ENCODE measurements at places on chromosomes 3 and 15.
A peak's percentile ranks its signal among the peaks of the same experiment; 100 is the strongest.

GRCh38 chr3:139088462-139089324 is 44.0 kb upstream of the PRR23C start:
- DNase-seq = no peak

GRCh38 chr15:94584833-94585244 is 353.5 kb downstream of the MCTP2 start:
- peak; percentile 12 for DNase-seq

- no peak for DNase-seq
Measured at GRCh38 chr3:198061119-198062067, 101.4 kb downstream of the LMLN start.

- no peak for DNase-seq
Measured at GRCh38 chr3:155185631-155186071, 105.5 kb downstream of the MME start.

GRCh38 chr3:182325213-182325950 is 467.9 kb upstream of the ATP11B start:
- no peak for DNase-seq

DNA sequence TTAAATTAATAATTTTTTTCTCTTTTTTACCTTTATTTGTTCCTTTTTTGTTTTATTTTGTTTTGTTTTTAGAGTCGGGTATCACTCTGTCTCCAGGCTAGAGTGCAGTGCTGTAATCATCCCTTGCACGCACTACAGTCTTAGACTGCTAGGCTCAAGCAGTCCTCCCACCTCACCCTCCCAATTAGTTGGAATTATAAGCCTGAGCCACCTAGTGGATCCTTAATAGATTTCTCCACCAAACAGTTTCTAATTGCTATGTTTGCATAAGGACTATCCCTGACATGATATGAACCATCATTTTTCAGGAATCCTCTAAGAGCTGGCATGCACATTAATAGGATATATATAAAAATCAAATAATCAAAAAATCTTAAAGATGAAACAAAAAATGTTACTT is 993.2 kb downstream of the OTOL1 start:
- no peak for DNase-seq

DNA sequence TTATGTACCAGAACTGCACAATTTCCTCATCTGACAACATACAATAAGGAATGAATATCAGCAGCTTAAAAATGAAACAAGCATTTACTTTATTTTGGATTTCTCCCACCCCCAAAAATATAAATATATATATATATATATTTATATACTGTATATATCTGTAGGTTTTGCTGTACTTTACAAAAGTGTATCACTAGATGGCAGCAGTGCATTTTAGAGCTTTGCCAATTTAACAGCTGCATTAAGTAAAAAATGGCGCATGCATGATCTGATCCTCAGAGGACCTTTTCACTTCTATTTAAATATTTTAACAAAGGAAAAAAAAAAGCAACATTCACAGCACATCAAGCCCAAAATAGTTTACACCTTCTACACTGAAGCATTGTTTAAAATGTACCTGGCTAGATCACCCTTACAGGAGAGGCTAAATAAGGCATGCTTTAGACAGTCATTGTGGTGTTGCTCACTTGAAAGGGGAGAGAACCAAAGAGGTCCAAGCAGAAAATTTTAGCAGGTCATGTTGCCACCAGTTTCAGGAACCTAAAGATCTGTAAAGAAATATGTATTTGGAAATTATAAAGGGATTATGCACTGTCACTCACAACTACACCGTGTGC is 72.6 kb downstream of the NPTN start:
- DNase-seq = no peak

DNA sequence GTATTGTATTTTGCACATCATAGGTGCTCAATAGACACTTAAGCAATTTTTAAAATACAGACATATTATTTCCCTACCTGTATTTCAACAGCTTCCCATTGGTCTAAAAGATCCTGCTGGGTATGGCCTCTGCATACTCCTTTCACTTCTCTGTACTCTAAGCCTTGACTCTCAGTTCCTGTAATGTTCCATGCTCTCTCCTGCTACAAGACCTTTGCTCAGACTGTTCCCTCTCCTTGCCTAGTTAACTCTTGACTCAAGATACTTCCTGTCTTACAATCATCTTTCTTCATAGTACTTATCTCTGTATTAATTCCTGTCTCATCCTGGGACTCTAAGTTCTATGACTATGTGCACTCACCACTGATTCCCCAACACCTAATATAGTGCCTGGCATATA is 1.7 kb downstream of the SCN11A start:
- no peak for DNase-seq

DNA sequence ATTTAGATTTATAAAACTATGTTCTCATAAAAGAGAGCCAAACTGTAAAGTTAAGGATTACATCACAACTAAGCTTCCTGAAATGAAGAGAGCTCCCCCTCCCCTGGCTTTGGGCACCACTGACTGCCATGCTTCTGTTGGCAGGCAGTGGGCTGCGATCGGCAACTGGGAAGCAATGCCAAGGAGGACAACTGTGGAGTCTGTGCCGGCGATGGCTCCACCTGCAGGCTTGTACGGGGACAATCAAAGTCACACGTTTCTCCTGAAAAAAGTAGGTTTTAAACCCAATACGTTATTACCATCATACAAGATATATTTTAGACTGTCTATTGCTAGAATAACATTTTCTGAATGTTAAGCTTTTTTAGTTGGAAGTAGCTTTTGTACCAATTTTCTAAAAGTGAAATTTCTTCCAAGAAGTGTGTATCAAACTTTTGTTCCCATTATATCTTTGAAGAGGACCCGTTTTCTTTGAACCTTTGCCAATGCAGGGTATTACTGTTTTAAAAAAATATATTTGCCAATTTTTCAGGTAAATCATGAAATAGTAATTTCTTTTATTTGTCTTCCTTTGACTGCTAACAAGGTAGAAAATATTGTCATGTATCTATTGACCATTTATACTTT is 184.1 kb downstream of the ADAMTSL3 start:
- DNase-seq = no peak

DNA sequence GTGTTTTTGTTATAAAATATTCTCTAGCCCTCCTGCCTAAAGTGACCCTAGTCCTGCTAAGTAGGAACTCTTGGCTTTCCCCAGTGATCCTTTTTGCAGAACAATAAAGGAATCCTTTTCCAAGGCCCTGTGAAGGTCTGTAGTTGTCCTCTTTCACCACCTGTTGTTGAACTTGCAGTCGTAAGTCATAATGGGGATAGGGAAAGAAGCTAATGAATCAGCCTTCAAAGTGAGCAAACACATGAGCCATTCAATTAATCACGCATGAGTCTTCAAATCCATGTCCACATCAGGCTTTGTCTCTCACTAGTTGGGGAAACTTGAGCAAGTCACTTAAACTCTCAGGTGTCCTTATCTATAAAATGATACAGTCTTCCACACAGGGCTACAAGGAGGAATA is 27.6 kb downstream of the ZNF860 start:
- DNase-seq = no peak

GRCh38 chr15:74193299-74193718 is 9.3 kb downstream of the STRA6 start:
- DNase-seq = no peak

DNA sequence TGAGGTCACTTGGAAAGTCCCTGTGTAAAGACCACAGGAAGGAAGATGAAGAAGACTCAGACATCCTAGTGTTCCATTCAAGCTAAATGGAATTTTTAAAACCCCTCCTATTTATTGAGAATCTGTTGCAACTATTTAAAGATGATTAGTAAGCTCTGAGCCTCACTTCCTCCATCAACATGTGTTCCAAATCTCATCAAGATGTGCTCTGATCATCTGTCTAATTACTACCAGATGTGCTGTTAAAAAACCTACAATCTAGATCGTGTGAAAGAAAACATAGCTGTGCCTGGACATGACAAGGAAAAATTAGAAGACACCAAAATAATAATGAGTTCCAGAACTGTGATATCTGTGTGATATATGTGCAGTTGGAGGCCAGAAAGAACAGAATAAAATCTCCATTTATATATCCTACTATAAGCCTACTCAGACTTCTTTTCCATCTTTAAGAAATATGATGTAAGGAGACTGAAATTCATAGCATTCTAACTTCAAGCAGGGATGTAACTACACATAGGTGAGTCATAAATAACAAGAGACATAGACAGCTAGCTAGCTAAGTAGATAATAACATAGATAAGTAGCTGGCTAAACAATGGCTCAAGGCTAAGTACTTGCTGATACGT is 7.8 kb downstream of the XPC start:
- no peak for DNase-seq

DNA sequence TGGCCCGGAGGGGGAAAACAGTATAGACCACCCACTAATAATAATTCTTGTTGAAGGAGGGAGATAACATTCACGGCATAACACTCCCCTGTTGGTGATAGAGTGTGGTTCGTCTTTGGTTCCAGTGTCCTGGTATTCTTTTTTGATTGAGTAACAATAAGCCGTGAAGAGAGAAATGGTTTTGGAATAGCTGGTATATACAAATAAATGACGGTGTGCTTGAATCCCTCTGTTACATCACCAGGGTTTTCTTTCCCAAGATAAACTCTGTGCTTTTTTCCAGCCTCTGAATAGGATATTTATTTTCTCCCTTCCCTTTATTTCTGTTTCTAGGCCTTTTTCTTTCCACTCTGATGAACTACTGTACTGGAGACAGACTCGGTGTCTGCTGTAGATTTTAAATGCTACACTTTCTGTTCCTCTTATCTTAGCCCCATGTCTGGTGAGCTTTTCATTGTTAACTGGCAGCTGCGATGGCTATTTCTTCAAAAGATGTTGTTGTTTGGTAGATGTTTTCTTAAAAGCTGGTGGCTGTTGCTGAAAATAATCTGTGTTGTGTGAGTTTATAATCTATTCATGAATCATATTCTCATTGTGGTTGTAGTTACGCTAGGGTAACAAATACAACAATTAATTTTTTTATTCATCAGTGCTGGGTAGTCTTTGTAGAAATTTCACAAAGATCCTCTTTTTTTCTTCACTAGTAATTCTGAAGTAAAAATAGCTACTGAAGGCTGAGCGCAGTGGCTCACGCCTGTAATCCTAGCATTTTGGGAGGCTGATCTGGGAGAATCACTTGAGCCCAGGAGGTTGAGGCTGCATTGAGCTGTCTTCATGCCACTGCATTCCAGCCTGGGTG is 15.5 kb upstream of the SCAANT1 start:
- no peak for DNase-seq

Data from activated CD4-positive, alpha-beta T cell treated with anti-CD3 and anti-CD28 coated beads, Interleukin-2, amount 50 U/mL, for 4 hours (primary cell).